Activated CD8-positive, alpha-beta memory T cell treated with anti-CD3 and anti-CD28 coated beads for 4 hours (primary cell): ENCODE measurements at places on chromosomes 11 and 22.

DNA sequence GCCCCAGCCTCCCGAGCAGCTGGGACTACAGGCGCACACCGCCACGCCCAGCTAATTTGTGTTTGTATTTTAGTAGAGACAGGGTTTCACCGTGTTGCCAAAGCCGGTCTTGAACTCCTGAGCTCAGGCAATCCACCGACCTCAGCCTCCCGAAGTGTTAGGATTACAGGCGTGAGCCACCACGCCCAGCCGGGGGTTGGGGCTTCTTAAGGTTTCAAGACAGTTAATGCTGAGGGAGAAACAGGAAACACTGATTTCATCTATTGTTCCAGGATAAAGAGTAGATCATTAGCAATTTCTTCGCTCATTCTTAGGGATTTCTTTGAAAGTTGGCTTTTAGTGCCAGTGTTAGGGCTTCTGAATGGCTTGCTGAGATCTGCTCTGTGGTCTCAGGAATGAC lies 21.2 kb upstream of the CLMP start:
- no peak for DNase-seq

- no peak for DNase-seq
These were observed 12.9 kb upstream of the PIK3IP1 start for GRCh38 chr22:31305194-31305593.

- DNase-seq: no peak
These were observed 44.7 kb downstream of the CADM1 start for GRCh38 chr11:115459563-115459962.

DNA sequence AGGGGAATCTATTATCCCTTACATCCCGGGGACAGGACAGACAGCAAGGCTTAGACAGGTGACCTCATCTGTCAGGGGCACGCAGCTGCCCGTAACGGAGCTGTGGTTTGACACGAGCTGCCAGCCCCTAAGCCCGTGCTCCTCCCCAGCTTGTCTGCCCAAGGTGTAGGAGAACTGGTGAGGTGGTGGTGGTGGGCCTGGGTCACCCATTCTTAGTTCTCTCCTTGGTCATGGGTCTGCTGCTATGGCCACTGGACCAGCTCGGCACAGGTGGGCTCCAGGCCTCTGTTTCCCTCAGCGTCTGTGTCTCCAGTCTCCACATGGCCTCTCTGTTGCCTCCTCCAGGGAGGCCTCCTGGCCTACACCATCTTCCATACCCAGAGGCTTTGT lies 5.4 kb downstream of the PARVG start:
- no peak for DNase-seq

- no peak for DNase-seq
These were observed 651.3 kb upstream of the KIRREL3 start for GRCh38 chr11:127651888-127652221.

DNA sequence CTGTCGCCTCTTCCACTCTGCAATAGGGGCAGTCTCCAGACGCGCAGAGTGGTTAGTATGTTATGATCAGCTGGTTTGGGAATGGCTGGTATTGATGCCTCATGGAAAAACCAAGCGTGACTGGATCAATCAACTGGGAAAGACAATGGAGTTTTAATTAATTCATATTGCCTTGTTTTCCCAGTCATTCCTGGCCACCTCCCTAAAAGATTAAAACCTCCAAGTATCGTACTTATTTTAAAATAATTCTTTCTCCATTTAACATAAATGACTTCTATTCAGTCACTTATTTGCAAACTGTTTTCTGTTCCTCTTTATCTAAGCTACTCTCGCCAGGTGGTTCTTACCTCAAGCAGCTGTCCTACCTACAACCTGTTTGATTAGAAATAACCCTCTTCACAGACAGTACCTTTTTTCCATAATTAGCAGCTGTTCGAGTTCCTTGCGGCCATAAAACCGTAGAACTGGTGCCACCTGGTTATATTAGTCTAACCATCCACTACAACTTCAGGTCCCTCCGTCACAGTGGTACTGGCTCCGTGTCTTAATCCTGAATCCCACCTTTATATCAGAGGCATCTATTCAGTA lies 898 bp downstream of the ZNF215 start:
- DNase-seq: no peak

DNA sequence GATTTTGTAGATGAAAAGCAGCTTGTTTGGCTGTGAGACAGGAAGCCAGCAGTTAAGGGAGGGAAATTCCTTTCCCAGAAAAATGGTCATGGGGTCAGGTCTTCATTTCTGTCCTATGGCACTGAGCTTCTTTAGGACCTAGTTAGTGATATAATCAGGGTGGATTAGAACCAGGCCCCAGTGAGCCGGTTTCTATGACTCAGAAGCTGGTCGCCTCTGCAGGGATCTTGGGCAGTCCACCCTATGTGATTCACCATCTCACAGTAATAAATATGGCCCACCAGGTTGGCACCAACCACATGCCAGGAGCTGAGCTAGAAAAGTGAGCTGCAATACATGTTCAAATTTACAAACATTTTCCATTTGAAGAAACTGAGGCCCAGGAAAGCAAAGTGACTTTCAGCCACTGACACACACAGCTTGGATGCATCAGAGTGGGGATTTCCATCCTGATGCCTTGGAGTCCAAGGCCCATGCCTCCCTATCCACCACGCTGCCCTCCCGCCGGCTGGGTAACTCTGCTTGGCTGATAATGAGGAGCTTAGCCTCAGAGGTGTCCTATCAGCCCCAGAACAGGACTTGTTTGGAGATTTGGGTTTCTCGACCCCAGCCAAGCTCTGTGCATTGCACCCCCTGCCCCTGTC lies 42.0 kb downstream of the CD82 start:
- DNase-seq: no peak

- no peak for DNase-seq
These were observed 6.1 kb upstream of the ANO1 start for GRCh38 chr11:70071996-70072395.

DNA sequence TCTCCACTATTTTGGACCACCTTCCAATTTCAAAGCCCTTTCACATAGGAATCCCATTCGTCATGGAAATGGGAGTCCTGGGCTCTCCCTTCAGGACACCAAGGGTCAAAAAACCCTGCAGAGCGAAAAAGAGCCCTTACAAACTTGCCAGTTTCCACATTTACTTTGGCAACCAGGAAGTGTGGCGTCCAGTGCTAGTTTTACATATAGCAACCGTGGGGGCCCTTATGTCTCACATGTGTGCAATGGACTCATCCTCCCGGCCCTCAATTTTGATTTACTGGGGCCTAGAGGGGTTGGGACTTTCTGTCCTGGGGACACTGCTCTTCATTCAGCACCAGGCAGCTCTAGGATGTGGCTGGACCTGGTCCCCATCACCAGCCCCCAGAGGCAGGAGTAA lies 33.7 kb downstream of the DAGLA start:
- no peak for DNase-seq

GRCh38 chr11:115892016-115892415 lies 387.8 kb upstream of the CADM1 start:
- DNase-seq: no peak
